Anterior cingulate cortex (tissue), 58 donors: ENCODE measurements at places on chromosomes 2 and 18.

DNA sequence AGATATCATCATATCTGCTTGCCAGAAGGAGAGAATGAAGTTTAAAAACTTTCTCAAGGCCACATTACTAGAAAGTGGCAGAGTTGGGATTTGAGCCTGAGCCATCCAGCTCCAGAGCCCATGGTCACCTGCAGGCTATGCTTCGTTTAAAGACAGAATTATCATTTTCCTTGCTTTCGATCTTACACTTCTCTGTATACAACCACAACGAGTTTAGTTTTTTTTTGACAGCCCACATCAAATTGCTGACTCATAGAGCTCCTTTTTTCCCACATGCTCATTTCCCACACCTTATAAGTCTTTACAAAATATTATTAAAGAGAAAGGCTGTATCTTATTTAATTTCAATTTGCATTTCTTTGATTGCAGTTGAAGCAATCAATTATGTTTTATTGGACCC is 6.5 kb downstream of the PLEK start:
- DNase-seq: no peak

GRCh38 chr2:24903161-24904103 is 16.6 kb downstream of the ADCY3 start:
- no peak for DNase-seq

DNA sequence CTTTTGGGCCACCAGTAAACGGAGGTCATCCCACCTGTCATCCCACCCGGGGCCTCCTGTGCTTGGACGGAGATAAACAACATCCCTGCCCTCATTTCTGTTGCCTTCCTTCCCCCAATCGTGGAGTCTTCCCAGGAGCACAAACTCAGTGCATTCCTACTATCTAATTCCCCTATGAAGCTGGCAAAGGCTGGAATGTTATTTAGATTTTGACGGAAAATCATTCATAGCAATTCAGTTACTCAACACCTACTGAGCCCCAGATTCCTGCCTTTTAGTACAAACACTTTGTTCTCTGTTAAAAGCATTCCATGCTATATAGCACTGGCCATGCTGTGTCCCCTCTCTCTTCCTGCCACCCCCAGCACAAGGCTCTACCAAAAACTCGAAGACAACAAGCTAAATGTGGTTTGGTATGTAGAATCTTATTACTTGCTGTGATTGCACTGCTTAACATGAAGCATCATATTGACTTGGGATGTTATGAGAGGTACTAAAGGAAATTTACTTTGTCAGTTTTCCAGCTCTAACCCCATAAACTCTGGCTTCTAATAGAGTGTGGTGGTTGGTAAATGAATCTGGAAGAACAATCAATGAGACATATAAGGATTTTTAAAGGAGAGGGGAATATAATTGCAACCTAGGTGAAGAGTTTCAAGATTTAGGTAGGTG is 32.3 kb upstream of the IMPA2 start:
- no peak for DNase-seq

DNA sequence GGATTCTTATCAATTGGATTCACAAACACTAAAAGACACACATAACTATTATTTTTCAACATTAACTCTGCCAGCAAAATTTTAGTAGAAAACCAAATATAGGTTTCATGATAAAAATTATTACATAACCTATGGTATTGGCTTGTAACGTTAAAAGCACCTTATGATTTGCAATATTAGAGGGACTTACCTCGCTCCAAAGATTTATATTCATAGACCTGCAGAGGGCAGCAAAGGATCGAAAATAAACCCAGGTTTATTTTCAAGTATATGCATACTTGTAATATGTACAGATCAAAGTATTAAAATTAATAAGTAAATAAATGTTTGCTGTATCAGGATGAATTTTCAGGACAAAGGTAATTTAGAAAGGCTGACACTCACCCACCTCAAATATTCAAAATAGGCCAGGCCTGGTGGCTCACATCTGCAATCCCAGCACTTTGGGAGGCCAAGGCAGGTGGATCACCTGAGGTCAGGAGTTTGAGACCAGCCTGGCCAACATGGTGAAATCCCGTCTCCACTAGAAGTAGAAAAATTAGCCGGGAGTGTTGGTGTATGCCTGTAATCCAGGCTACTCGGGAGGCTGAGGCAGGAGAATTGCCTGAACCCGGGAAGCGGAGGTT is 45.3 kb downstream of the LRPPRC start:
- peak; percentile 29 for DNase-seq

- DNase-seq: no peak
These were observed 114.1 kb downstream of the MMADHC start for GRCh38 chr2:149473521-149473920.

DNA sequence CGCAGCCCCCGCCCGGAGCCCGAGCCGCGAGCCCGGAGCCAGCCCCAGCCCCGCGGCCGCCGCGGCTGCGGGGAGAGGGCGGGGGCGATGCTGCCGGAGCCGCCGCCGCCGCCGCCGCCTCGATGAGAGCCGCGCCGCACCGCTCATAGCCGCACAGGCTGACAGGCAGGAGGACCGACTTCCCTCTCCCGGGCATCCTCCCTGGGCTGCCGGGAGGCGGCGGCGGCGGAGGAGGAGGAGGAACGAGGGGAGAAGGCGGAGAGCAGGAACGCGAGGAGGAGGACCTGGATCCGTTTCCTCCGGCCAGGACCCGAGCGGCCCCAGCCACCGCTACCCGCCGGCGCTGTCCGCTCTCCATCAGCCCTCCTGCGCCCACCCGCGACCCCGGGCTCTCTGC is 370 bp downstream of the KLHL29 start:
- no peak for DNase-seq

DNA sequence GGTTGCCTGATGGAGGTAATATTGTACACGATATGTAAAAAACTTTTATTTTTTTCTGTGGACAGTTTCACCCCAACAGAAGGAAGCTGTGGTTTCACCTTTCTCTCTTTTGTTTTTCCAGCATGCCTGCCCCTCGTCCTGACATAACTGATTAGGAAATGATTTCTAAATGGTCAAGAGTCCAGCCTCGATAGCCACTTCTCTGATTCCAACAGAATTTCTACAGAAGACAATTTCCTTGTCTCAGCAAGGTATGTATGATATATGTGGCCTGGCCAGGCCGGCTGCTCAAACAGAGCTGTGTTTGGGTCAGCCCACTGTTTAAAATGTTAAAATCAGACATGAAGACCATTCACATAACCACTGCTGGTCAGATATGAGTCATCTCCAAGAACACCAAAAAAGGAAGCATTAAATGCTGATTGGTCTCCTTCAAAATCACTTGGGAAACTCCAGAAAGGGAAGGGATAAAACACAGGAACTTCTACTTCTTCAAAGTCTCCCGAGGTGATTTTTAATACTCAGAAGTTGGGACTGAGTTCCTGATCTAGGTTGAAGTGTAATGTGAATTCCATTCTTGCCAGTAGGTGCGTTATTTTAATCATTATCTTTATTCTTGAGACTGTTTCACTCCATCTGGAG is 22.3 kb downstream of the ATP8B1 start:
- no peak for DNase-seq

GRCh38 chr18:64791236-64791635 is 642.3 kb upstream of the LINC00305 start:
- DNase-seq: no peak

DNA sequence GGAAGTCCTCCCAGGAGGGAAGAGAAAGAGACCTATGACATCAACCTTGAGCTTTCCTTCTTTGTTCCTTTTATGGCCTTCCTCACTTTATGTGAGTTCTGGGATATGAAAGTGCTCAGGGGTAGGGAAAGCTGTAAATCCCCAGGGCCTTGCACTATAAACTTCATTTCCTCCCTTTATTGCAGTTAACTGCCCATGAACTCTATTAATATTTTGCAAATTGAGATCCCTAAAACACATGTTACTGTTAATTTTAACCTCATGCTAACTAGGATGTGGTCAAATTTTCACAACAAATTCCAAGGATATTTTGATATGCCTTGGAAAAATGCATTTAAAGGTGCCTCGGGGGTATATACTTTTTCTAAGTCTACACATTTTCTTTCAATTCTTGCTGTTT is 359.9 kb downstream of the OSR1 start:
- DNase-seq: no peak

DNA sequence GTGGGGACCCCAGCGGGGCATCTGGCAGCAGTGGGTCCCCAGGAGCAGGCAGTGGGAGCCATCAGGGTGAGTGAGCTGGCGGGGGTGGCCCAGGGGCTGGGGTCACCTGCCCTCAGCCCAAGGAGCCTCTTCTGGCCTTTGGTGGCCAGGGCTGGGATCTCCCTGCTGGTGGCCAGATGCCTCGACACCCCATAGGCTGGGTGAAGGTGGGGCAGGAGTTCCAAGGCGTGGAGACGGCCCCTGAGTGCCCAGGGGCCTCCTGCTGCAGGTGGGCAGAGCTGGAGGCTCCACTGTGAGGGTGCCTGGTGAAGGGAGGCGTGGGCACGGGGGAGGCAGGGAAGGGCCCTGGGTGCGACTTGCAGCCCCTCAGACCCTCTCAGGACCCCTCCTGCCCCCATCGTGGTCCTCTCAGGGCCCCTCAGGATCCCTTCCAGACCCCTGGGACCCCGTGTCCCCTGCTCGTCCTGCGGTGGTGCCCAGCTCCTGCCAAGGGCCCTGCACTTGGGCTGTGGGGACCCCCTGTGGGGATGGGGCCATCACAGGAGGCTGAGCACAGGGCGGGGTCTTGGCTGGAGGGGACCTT is 5.0 kb upstream of the GPR35 start:
- DNase-seq: no peak

- DNase-seq: no peak
These were observed 9.6 kb upstream of the DYNC2LI1 start for GRCh38 chr2:43764086-43764705.

GRCh38 chr18:40179729-40180461 is 1775.1 kb upstream of the PIK3C3 start:
- no peak for DNase-seq

- no peak for DNase-seq
These were observed 182.9 kb upstream of the TANK start for GRCh38 chr2:160977376-160977775.

DNA sequence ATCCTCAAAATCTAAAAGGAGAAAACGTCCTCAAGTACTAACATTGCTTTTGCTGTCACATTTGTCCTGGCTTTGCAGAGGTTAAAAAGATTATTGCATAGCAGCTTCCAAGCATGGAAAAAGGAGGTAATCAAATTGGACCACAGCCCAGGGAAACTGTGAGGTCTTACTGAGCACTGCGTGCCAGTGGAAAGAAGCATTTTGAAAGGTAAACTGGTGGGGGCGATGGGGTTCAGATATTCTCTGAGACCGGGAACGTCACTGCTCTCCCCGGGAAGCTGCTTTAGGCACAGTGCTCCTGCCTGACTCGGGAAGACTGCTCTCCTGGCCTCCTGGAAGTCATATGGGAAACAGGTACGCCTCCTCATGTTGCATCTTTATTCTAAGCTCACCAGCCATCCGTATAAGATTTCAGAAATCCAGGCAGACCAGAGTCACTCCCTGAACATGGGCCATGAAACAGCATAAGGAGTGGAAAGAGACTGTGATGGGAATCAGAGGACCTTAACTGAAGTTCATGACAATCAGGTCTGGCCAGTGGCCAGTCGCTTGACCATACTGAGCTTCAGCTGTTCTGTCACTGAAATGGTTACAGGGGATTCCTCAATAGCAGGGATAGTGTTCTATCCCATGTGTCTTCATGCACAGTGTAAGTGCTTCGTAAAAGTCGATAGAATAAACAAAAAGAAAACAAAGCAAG is 284.1 kb downstream of the TRIB2 start:
- DNase-seq: no peak

DNA sequence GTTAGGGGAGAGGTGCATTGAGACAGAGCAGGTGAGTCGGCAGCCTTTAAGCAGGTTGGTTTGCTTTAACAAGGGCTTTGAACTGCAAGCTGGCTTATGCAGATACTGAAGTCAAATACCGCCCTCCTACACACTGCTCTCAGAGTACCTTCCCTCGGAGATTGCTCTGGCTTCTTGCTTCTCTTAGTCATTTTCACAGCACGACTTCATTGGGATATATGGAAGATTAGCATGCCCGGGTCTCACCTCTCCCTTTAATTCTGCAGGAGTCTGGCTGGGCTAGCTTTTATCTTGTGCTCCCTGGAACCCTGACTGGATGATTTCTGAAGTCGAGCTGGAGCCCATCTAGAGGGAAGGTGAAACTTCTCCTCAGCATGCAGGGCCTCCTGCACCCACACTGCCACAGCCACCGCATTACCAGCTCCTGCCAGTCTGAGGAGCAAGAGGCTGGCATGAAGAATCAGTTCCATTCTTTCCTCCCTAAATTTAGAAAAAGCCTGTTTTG is 395.5 kb upstream of the HNRNPA3 start:
- no peak for DNase-seq

DNA sequence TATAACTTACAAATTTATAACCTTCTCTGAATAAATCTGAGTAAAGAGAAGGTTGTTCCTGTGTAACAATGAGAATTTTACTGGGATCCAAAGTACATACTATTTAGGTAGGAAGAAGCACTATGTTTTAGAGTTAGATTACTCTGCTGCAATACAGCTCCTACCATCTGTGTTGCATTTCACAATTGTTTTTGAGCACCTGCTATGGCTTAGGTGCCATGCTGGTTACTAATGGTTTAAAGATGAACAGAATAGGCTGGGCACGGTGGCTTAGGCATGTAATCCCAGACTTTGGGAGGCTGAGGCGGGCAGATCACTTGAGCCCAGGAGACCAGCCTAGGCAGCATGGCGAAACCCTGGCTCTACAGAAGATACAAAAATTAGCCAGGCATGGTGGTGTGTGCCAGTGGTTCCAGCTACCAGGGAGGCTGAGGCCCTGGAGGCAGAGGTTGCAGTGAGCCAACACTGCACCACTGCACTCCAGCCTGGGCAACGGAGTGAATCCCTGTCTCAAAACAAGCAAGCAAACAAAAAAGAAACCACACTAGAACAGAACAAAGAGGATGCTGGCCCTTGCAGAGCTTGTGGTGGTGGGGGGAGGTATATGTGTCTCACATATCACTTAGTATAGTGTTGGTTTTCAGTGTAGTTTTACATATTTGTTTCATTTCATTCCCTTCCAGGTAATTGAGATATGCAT is 56.7 kb downstream of the SPTBN1 start:
- DNase-seq: no peak

- no peak for DNase-seq
These were observed 6.2 kb downstream of the PDE1A start for GRCh38 chr2:182420669-182421068.

DNA sequence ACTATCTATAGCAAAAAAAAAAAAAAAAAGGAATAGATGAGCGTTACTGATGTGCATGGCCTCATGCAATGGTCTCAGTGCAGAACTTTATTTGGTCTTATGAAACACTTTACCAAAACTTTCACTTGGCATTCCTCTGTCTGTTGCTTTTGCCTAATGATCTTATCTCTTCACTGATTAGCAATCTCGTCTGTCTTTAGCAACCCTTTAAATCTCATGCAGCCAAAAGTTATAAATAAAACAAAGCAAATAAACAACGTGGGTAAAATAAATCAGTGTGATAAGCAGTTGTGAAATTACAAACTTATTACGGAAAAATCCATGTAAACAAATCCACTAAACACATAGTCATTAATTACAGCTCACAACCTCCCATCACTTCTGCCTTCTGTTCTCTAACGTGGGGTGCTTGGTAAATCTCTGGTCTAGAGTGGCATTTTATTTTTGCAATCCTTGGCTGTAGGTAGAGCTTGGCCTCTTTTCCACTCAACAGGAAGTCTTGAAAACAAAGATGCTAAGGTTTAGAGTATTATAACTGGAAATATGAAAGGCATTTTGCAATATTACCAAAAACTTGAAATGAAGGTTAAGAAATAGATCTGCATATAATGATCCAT is 288.0 kb downstream of the AFF3 start:
- no peak for DNase-seq

- DNase-seq: no peak
These were observed 312.6 kb upstream of the GALNT5 start for GRCh38 chr2:156944871-156945270.

- DNase-seq: no peak
These were observed 255.1 kb upstream of the THUMPD2 start for GRCh38 chr2:40034198-40034597.
